ENCODE measurements at places on chromosomes 3 and 15. TPM values are rescaled to one million over a fixed set of nuclear protein-coding genes. Genes with fewer than 3 reads are reported as not detected.

- DNase-seq, result no peak
These were observed 11.2 kb downstream of the IGDCC4 start for GRCh38 chr15:65411465-65412071.

GRCh38 chr3:27900316-27900715, 178.2 kb upstream of the EOMES start:
- no peak for DNase-seq

GRCh38 chr15:48366584-48367312, 35.5 kb downstream of the DUT start:
- no peak for DNase-seq

DNA sequence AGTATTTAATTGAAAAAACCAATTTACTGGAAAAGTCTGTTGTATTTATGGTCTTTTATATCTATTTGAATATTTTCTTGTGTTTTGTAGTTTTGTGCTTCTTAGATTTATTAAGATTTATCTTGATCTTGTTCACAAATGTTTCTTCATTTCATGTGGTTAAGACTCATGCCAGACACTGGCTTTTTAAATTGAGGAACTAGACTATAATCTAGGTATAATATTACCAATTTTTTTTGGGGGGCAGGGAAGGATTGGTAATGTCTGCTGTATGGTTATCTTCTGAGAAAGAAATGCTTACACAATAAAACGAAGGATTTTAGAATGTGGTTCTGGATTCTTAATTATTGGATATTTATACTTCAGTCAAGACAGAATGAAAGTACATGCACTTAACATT, 24.9 kb downstream of the AP4E1 start:
- DNase-seq, result no peak

- no peak for DNase-seq
These were observed 49.5 kb downstream of the CMC1 start for GRCh38 chr3:28290863-28291300.

SHC4 gene
- 0.58 TPM for total RNA-seq

ADCY5 gene
- total RNA-seq, result 6.8 TPM

PDE12 gene
- total RNA-seq, result 15.2 TPM

C3orf22 gene
- total RNA-seq, result not detected
